ENCODE measurements at places on chromosomes 13 and 19. TPM values are rescaled to one million over a fixed set of nuclear protein-coding genes. Genes with fewer than 3 reads are reported as not detected.

Gene PLIN5
- not detected for total RNA-seq

Gene SSC5D
- not detected for total RNA-seq

Gene PDX1
- not detected for total RNA-seq

Gene NTF4
- 1.3 TPM for total RNA-seq

GRCh38 chr19:29155683-29156082, 57.3 kb downstream of the UQCRFS1 start:
- DNase-seq: no peak

DNA sequence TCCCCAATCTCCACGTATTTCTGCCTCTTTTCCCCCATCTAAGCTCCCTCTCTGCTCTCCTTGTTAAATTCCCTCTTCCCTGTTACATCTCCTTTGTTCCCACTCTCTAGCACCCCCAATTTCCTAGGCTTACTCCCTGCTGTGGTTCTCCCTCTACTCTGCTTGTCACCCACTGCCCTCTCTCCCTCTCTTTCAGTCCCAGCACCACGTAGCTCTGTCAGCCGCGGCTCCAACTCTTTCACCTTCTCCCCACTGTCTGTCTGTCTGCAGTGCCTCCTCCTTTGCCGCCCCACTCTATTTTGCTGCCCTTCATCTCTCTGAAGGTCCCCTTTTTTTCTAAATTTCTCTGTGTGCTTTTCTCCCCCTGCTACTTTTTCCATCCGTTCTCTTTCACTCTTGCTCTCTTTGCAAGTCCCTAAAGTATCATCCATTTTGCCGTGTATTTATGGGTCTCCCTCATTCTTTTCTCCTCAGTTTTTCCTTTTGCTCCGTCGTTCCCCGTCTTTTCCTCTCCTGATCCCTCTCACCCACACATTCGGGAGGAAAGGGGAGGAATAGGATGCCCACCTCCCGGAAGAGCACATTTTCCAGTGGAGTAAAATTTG, 937 bp downstream of the ZNF841 start:
- DNase-seq: no peak

GRCh38 chr13:25946321-25946720, 105.5 kb downstream of the SHISA2 start:
- no peak for DNase-seq

GRCh38 chr19:47729468-47729798, 15.9 kb upstream of the NOP53 start:
- DNase-seq: no peak

DNA sequence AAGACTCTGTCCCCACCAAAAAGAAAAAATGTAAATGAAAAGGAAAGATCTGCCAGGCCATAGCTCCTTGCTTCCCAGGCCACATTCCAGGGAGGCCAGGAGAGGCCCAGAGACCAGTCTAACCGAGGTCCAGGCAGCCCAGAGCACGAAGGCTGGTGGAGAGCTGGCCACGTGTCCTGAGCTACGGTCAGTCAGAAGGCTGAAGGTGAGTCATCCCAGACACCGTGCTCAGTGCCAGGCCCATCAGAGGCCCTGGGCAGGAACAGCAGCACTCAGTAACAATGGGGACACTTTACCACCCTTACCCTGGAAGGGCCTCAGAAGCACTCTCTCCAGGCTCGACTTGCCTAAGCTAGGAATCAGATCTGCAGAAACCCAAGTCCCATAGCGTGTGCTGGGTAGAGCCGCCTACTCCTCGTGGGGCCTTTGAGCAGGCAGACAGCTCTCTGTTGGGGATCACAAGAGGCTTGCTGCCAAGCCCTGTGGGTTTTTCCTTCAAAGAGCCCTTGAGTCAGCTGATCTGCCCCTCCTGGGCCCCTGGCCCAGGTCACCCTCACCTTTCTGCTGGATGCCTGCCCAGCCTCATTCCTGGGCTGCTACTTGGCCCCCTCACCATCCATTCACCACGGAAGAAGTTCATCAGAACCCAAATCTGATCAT, 11.6 kb upstream of the DNMT1 start:
- no peak for DNase-seq

GRCh38 chr13:109954441-109954840, 168.1 kb upstream of the IRS2 start:
- no peak for DNase-seq

DNA sequence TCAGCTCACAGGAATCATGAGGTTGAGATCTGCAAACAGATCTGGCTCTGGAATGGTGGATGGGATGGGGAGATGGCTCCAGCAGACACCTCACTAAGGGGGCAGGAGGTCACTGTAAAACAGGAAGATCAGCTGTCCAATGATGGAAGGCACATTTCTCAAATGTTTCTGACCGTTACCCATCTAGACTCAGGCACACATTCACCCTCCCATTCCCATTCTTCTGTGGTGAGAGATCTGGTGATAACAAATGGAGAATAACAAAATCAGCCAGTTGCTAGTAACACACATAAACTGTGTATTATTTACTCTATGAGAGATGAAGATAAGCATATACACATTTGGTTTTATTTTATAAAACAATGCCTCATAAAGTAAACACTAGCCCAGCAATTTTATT, 235.9 kb downstream of the TSHZ3 start:
- DNase-seq: no peak

DNA sequence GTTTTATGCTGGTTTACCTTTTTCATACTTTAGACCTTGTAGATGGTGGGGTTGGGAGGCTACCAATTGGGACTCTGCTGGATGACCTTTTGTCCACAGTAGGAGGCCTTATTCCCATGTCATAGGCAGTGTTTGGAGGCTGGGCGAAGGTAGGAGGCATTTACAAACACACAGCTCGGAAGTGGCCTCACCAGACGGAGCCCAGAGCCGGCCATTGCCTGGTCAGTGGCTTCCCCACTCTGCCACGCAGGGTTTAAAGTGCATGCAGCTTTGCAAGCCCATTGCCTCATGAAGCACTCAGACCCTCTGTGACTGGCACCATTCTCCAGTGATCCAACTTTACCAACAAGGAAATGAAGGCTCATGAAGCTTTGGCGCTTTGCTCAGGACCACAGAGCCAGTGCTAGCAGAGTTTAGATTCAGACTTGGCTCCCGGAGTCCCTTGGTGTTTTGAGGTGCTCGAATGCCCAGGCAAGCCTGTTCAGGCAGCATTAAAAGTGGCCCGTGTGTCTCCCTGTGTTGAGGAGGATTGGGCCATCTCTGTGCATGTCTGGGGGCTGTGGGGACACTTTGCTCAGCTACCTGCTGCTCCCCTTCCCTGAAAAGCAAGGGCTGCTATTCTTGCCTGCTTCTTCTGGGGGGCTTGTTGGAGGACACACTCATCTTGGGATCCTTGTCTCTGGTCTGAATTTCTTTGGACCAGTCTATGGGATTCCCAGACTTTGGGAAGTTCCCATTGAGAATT, 148.7 kb downstream of the ZNF536 start:
- DNase-seq: no peak

DNA sequence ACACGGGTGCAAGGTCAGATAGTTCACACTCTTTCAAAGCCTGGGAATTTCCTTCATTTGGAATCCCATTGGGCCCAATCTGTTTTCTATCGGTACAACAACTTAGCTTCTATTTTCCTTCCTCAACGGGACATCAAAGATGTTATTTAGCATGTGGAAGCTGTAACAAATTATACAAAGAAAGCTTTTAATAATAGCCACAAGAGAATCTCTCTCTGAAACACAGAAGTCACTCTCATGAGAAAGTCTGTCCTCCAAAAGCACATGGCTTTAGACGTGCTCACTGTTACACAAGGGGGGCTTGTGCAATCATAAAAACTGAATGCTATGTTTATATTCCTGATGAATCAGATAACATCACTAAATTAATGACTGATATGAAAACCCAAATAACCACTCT, 28.9 kb upstream of the CYSLTR2 start:
- no peak for DNase-seq

- DNase-seq: no peak
Measured at GRCh38 chr19:34457446-34457845, 24.1 kb upstream of the WTIP start.
